Activated CD8-positive, alpha-beta memory T cell treated with anti-CD3 and anti-CD28 coated beads for 1 hour (primary cell): ENCODE measurements at places on chromosomes 2 and 18.

DNA sequence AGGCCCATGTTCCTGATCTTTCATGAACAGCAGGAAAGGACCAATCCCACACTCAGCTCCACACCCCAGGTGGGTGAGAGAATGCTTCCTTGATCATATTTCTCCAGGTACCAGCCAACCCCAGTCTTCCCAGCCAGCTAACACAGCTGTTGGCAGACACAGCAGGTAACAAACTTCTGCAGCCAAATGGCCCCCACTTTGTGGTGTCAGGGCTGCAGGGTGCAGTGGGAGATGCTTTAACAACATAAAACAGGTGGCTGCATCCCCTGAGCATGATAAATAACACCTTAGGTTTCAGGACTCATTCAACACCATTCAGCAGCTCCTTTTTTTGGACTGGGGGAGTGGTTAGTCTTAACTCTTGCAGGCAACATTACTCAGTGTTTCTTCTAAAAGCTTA lies 76.7 kb upstream of the ACAA2 start:
- no peak for DNase-seq

GRCh38 chr2:160499865-160500264 lies 6.3 kb upstream of the RBMS1 start:
- no peak for DNase-seq

- DNase-seq: no peak
These were observed 1.4 kb downstream of the FAM171B start for GRCh38 chr2:186695081-186695756.

GRCh38 chr2:216260629-216261028 lies 111.7 kb downstream of the MARCHF4 start:
- no peak for DNase-seq

DNA sequence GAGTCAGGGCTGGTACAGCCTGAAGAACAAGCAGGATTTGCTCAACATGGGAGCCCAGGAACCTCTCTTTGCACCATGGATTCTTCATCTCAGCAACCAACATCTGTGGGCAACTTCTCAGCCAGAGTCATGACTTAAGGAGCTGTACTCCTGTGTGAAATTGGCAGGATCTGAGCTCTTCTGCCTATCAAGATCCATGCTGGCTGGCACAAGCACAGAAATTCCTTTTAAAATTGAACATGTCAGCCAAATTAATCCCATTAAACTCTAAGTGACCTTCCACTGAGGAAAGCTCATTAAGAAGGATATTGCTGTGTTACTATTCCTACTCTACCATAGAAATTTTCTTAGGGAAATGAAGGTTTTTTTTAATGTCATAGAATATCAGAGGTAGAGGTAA lies 110.5 kb upstream of the SCG2 start:
- DNase-seq: no peak
